ENCODE measurements at places on chromosomes 12 and 14.

DNA sequence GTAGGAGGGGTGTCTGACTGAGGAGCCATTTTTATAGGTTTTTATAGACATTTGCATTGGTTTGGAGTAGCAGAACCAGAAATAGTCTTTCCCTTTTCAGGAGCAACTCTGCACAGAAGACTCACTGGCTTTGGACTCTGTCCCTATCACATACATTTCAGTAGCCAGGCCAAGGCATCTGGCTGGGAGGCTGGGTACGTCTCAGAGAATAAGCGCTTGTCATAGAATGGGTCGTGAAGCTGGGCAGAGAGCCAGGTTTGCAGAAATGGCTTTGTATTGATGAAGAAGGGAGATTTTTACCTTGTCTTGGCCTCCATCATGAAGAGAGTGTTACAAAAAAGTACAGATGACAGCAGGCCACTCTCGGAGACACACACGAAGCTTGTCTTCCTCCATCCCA lies 98.6 kb downstream of the CACNA1C start:
- DNase-seq = no peak

DNA sequence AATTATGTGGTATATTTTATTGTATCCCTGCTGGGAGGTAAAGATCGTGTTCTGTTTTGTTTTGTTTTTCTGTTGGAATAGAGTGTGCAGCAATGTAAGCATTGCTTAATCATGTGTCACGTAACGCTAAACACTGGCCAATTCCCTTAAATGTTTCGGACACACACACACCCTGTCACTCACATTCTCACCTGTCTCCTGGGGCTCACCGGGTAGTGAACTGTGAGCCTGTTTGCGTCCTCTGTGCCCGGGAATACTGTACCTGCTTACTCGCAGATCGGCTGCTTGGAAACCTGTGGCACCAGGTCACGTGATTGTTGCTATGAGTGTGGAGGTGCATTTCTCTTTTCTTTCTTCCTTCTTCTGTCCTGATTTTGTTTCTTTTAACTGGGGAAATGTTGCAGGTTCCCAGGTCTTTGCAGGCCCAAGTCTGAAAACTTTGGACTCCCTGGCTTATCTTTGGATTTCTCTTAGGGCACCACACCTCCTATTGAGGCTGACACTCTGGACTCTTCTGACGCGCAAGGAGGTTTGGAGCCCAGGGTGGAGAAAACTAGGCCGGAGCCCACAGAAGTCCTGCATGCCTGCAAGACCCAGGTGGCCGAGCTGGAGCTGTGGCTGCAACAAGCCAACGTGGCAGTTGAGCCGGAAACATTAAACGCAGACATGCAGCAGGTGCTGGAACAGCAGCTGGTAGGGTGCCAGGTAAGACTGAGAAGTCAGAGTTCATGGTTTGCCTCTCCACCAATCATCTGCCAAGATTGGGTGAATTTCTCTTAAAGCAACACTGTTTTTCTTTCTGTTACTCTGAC lies 181.1 kb downstream of the ESR2 start:
- DNase-seq = no peak

DNA sequence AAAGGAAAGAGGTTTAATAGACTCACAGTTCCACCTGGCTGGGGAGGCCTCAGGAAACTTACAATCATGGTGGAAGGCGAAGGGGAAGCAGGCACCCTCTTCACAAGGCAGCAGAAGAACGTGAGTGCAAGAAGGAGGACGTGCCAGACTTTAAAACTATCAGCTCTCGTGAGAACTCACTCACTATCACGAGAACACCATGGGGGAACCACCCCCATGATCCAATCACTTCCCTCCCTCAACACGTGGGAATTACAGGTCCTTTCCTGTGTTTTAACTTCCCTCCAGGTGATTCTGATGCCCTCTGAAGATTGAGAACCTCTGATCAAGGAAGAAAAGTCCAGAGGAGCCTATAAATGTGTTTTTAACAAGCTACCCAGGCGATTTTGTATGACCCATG lies 358.7 kb downstream of the MED13L start:
- DNase-seq = no peak

GRCh38 chr12:124633365-124634362 lies 66.3 kb upstream of the NCOR2 start:
- no peak for DNase-seq

GRCh38 chr14:75044752-75045151 lies 6.5 kb downstream of the MLH3 start:
- DNase-seq = no peak

DNA sequence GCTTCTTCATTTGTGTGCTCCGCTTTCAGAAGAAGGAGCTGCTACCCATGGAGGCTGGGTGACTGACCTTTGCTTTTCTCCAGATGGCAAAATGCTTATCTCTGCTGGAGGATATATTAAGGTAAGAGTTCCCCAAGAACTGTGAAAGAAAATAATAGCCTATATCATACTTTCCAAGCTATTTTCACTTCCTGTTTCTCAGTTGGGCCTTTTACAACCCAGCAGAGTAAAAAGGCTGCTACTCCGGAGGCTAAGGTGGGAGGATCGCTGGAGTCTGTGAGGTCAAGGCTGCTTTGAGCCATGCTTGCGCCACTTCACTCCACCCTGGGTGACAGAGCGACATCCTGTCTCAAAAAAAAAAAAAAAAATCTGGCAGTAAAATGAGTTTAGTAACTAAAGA lies 82.1 kb downstream of the APAF1 start:
- no peak for DNase-seq

All from B cell (primary cell).